ENCODE measurements at places on chromosomes 2 and 18.

- DNase-seq = no peak
Observed at GRCh38 chr2:76469066-76469465, 758.4 kb upstream of the GCFC2 start.

DNA sequence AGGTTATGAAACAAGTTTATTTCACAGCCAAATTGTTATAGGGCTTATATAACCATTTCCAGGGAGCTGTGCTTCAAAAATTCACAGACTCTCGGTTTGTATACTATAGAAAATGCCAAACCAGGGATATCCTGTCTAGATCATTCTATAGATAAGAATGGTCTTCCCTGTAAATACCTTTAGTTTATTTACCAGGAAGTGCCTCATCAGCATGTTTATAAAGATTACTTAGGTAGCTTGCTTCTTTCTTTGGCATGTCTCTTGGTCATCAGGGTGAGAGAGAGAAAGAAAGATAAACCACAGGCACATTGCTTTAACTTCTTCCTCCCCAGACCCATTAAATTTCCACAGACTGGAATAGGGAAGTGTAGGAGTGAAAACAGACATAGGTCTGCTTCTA lies 439.4 kb downstream of the SPAG16 start:
- no peak for DNase-seq

- no peak for DNase-seq
Observed at GRCh38 chr18:33914399-33914798, 310.3 kb downstream of the NOL4 start.

DNA sequence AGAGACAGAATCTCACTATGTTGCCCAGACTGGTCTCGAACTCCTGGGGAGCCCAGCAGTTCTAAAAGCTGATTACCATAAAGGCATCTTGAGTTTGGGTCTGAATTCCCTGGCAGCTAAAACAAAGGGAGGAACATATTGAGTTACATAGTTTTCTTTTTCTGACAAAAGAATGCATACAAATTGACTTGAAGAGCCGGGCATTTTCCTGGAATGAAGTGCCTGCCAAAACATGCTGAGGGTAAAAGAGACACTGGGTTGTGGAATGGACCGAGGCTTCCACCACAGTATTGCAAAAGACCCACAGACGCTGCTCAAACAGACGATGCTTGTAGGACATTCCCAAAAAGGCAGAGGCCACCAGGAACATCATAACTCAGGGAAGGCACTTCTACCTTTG lies 35.1 kb upstream of the ROCK2 start:
- no peak for DNase-seq

DNA sequence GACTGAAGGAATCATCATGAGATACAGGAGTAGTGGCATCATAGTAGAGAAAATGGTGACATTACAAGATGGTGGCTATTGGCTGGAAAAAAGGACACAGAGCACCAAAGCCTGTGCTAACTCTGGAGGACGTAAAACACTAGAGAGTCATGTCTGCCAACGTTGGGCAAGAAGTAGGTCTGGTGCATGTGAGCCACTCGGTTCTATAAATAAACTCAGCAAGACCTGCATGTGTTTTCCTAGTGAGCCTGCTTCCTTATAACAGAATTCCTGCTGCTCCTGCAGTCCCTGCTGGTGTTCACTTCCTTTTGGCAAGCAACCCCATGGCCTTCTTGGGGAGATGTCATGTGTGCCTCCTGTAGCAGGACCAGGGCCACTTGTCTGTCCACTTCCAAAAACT lies 325.2 kb downstream of the OSR1 start:
- no peak for DNase-seq

GRCh38 chr18:58398648-58399398 lies 230.1 kb downstream of the ALPK2 start:
- DNase-seq = no peak

GRCh38 chr2:14690926-14691325 lies 58.4 kb downstream of the LRATD1 start:
- no peak for DNase-seq

Measured in NCI-H2171 (cell line).